ENCODE measurements at places on chromosomes 3 and 15.
A peak's percentile ranks its signal among the peaks of the same experiment; 100 is the strongest.

DNA sequence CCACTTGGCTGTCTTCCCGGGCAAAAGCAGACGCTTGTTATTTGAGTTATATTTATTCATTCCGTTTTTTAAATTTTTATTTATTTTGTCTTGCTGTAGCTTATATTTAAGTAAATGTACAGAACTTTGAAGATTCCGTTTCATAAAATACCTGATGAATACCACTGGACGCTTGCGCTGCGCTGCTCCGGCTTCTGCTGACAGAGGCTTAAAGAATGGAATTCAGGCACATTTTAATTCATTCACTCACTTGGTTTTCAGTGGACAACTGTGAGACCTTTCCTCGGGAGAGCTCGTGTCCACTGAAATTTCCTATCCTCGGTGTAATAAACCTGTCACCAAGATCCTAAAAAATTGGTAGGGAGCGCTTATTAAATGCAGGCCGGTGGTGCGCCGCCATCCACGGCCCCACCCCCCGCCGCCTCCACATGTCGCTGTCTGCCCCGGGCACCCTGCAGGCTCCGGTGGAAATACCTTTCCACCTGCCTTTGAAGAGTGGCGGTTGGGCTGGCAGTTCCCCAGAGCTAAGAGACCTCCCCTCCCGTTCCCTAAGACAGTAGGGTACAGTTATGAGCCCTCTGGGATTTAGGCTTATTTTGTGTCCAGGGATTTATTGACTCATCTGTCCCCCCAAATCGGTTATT, 62.5 kb upstream of the UBE2E1 start:
- no peak for DNase-seq

- DNase-seq: no peak
Measured at GRCh38 chr3:100902572-100902971, 90.6 kb downstream of the ABI3BP start.

GRCh38 chr15:80601256-80601655, 93.9 kb upstream of the ABHD17C start:
- no peak for DNase-seq

DNA sequence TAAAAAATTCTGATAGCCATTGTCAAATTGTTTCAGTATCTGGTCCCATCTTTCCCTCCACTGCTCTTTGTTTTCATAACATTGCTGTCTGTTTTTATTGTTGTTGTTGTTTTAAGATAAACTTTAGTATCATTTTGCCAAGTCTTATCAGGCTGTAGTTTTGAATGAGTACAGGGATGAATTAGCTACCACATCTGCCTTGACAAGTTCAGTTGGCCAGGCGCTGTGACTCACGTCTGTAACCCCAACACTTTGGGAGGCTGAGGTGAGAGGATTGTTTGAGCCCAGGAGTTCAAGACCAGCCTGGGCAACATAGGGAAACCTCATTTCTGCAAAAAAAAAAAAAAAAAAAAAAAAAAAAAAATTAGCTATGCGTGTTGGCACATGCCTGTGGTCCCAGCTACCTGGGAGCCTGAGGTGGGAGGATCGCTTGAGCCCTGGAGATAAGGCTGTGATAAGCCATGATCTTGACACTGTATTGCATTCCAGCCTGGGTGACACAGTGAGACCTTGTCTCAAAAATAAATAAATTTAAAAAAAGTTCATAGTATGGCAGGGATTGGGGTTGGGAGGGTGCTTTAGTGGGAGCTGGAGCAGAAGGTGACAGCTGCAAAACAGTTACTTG, 8.3 kb upstream of the ANKDD1A start:
- no peak for DNase-seq

DNA sequence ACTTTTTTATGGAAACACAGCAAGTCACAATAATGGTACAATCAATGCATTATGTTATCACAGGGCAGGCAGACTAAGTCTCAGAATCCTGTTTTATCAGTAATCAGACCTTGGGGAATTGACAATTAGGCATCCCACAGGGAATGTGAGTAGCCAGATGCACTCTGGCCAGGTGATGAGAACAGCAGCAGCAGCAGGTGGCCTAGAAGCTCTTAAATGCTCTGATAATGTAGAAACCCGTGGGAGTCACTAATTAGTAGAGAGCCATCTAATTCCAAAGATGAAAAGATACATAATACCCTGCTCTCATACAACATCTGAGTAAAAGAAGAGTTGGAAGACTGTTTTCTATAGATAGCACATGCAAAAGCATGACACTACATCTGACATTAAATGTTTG, 12.6 kb downstream of the CEP152 start:
- DNase-seq: no peak

DNA sequence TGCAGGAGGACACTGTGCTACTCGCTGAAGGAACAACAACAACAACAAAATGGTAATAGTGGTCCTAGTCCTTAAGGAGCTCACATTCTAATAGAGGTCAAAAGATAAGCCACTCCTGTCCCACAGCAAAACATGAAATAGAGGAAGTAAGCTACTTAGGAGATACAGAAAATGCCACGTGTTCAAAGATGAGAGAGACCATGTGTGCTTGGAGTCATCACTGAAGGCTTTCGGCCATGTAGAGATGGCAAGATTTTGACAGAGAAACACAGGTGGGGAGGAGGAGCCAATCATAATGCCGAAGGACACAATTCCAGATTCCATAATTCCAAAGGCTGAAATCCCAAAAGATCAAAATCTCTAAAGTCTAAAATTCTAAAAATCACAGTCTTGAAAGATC, 24.8 kb upstream of the RIOX2 start:
- DNase-seq: no peak

DNA sequence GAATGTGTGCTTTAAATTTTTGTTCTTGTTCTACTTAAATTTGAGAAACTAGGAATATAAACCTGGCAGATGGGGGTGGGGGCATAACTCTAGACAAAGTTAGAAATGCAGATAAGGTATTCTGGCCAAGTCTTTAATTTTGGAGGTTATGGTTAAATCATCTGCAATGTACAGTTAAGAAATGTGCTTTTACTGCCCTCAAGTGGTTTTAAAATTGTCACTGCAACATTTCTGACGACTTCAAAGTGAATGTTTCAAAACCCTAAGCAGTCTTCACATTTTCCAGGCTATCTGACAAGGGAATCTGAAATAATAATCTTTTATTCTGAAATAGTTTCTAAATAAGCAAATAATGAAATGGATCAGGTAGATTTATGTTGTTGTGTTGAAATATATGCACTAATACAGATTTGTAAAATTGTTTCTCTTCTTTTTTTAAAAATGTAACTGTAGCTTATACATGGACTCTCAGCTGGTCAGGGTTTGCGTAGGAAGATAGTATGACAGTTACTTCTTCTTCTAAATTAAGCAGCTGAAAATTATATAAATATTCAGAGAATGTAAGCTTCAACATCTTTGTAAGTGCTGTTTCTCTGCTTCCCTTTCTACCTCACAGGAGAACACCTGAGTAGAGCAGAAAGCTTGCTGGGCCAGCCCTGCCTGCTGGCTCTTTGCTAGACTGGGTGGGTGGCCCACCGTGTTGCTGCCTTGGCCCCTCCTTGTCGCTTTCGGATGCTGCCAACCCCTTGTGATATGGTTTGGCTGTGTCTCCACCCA, 45.0 kb downstream of the SUCNR1 start:
- DNase-seq: no peak

DNA sequence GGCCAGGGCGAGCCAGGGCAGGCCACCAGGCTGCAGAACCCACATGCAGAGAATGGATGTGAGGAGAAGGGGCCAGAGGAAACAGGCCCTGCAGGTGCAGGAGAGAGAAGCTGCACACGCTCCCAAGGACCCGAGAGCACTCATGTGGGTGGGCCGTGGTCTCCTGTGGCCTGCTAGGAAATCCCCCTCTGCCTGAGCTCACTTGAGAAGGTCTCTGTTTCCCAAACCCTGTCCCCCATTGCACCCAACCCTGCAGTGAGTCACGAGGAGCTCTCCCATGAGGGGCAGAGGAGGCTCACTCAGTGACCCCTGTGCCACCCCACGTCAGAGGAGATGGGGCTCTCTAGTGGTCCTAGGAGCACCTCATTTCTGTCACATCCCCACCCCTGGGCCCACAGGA, 111.1 kb downstream of the KLF13 start:
- peak; percentile 49 for DNase-seq

DNA sequence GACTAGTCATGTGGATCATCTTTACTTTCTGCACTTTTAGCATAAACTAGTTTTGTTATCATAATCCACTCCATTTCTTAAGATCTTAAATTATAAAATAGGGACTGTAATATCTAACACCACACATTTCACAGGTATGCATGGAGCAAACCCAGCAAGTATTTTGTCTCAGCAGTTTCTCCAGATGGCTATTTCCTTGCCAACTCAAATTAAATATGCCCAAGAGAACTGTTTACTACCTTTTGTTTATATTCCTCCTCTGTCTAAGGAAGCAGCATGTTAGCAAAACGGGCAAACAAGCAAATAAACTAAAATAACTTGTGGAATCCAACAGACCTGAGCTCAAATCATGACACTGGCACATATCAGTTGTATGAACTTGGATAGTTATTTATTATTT, 379.8 kb downstream of the LSAMP start:
- no peak for DNase-seq

DNA sequence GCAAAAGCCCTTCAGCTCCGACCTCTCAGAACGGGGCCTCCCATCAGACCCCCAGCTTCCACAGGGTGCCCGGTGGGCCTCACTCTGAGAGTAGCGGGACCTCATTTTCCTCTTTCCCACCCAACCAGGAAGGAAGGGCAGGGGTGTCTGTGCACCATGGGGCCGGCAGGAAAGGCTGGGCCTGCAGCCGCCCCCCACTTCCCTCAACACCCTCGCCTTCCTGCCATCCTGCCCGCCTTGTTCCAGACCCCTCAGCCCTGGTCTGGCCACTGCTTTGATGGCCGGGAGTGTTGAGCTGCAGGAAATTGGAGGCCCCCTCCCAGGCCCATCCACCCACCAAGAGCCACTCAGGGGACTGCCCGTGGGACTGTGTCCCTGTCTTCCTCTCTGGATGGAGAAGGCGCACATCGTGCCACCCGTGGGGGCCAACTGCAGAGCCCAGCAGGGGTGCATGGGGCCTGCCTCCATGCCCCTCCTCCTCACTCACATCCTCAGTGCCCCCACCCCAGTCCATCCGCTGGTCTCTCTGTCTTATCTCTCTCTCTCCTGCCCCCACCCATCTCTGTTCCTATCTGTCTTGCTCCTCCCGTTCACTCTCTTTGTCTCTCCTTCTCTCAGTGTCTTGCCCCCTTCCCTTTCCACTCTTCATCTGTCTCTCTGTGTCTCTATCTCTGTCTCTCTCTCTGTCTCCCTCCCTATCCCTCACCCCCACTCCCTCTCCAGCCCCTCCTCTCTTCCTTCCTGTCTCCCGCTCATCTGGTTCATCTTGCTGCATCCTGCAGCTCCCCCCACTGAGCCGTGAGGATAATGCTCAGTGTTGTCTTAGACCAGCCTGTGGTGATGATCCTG, 1.8 kb upstream of the PLXND1 start:
- no peak for DNase-seq

GRCh38 chr3:41522612-41523011, 323.3 kb downstream of the CTNNB1 start:
- DNase-seq: no peak

GRCh38 chr3:103614719-103615118, 1179.9 kb downstream of the ZPLD1 start:
- DNase-seq: no peak

GRCh38 chr3:10367506-10367905, 46.6 kb upstream of the SEC13 start:
- DNase-seq: no peak

DNA sequence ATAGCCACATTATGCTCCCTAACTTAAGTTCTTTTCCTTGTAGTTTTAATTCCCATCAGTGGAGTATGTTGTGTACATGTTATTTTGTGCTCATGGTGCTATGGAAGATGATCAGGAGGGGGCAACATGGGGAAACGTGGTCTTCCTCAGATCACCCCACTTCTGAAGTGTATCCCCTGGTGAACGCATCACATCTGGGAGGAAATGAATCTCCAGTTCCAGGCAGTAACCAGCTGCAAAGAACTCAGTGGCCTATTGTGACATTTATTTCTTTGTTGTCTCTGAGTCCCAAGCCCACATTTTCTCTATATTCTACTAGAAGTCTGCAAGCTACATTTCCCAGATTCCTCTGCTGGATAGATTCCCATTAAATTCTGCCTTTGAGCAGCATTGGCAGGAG, 217.0 kb downstream of the SATB1 start:
- no peak for DNase-seq

- no peak for DNase-seq
Measured at GRCh38 chr3:19331931-19332330, 183.6 kb downstream of the KCNH8 start.

GRCh38 chr3:143825513-143825912, 22.8 kb downstream of the SLC9A9 start:
- no peak for DNase-seq

GRCh38 chr3:159763602-159764489, 224.8 kb upstream of the IL12A start:
- no peak for DNase-seq

- no peak for DNase-seq
Measured at GRCh38 chr3:128854475-128854874, 24.9 kb upstream of the ACAD9 start.
